Aorta (tissue), 5 donors: ENCODE measurements at places on chromosomes 6 and 20. TPM values are rescaled to one million over a fixed set of nuclear protein-coding genes. Genes with fewer than 3 reads are reported as not detected.

GRCh38 chr20:2533118-2533517 lies 3.3 kb upstream of the TMC2 start:
- no peak overlapping the region for H3K4me3 ChIP-seq
- no peaks in the 10 kb centered on the region for H3K4me1 ChIP-seq
- no peak for DNase-seq
- no peaks in the 10 kb centered on the region for H3K36me3 ChIP-seq

- no peaks in the 10 kb centered on the region for H3K4me1 ChIP-seq
- no peak for DNase-seq
- no peaks in the 10 kb centered on the region for H3K27me3 ChIP-seq
- no peak overlapping the region for H3K4me3 ChIP-seq
These were observed 111.6 kb downstream of the TBC1D32 start for GRCh38 chr6:121222656-121223055.

Gene CCN2
- total RNA-seq: 588 TPM

DNA sequence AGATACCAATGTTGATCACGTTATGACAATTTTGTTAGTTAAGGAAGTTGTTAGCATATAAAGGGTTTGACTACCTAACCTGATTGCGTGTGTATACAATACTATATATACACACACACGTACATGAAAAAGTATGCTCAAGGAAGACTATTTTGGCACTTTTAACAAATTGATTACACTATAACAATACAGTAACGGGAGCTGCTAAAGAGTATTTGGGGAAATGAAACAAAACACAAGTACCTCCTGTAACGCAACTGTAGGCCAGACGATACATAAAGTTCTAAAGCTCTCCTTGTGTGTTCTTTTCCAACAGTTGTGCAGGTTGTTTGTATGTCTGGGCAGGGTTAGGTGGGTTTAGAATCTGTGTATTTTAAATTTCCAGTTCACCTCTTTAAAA lies 98.7 kb downstream of the PLEKHG1 start:
- DNase-seq: no peak
- no peaks in the 10 kb centered on the region for H3K27me3 ChIP-seq
- H3K4me1 ChIP-seq: peaks cover 2% of the 10 kb centered on the region

DNA sequence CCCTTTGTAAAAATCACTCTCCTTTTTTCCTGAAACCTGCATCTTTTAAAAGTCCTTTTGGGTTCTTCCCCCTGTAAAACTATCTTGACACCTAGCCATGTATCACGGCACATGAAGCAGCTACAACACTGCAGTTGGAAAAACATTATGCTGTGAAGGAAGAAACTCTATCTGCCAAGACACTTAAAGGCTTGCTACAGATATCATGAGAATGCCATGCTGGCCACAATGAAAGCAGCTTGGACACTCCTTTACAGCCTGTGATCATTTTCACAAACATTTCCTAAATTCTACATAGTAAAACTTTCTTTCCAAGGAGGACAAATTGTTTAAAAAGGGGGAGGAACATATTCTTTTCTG lies 31.8 kb downstream of the CNKSR3 start:
- peaks cover 8% of the 10 kb centered on the region for H3K4me1 ChIP-seq
- no peak for DNase-seq
- no peaks in the 10 kb centered on the region for H3K27me3 ChIP-seq
- H3K4me3 ChIP-seq: peak overlapping the region; percentile 36
- no peaks in the 10 kb centered on the region for H3K36me3 ChIP-seq

Gene SLC16A10
- 12.2 TPM for total RNA-seq

GRCh38 chr6:36346486-36347273 lies 10.0 kb upstream of the BNIP5 start:
- H3K27ac ChIP-seq: no peak overlapping the region
- no peaks in the 10 kb centered on the region for H3K36me3 ChIP-seq
- H3K4me1 ChIP-seq: no peaks in the 10 kb centered on the region

Gene OPRM1
- not detected for total RNA-seq

GRCh38 chr20:10619427-10619826 lies 54.4 kb downstream of the JAG1 start:
- H3K27me3 ChIP-seq: no peaks in the 10 kb centered on the region
- no peak overlapping the region for H3K27ac ChIP-seq
- H3K36me3 ChIP-seq: no peaks in the 10 kb centered on the region

Gene CNKSR3
- total RNA-seq: 19.3 TPM

Gene B3GAT2
- not detected for total RNA-seq

DNA sequence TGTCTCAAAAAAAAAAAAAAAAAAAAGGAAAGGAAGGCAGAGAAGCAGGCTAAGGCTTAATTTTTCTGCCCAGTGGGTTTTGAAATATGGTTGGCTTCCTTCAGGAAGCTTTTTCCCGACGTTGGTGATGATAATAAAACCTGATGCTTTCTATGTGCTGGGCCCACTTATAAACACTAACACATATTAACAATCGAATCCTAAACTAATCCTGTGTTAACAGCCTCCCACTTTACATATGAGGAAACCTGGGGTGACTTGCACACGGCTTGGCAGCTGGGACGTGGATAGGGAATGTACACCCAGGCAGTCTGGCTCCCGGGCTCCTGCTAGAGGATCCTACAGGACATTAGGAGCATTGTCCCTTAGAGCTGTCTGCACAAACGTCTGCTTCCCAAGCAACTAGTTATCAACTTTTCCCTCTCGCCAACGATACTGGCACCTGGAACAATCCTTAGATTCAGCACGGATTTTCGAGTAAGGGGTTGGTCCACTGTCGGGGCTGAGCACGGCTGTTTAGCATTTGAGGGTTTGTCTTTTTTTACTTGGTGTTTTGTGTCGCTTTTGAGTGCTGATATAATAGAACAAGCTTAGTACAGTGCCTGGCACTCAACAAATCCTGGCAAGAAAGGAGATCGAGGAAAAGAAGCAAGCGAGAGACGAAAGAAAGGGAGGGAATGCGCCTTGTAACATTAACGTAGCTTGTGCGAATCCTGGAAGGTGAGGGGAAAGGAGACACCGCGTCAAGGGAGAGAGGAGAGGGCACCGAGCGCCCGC lies 622 bp upstream of the KIZ start:
- H3K27me3 ChIP-seq: no peaks in the 10 kb centered on the region
- no peak for DNase-seq
- no peaks in the 10 kb centered on the region for H3K36me3 ChIP-seq
- H3K4me1 ChIP-seq: no peaks in the 10 kb centered on the region
- peak overlapping the region; percentile 75 for H3K4me3 ChIP-seq

- H3K27ac ChIP-seq: no peak overlapping the region
- H3K4me3 ChIP-seq: no peak overlapping the region
- peaks cover 1% of the 10 kb centered on the region for H3K27me3 ChIP-seq
These were observed 4.1 kb upstream of the VEGFA start for GRCh38 chr6:43765776-43766499.

Gene PTGIS
- total RNA-seq: 351 TPM

DNA sequence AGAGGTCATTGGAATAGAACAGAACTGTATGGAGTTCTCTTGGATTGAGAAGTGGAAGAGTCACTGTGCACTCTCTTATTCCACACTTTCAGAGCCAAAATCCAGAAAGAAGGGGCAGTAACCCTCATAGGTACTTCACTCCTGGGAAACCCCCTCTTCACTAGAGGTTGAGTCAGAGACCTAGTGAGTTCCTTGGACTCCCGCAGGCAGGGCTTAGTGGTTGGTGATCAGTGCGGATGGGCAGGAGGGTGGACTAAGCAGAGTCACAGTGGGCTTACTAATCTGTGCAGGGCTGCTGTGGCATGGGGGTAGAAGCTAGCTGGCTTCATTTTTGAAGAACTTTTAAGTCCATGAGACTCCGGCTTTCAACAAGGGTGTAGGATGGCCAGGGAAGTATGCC lies 95.0 kb upstream of the MLN start:
- no peak overlapping the region for H3K4me3 ChIP-seq
- DNase-seq: no peak
- no peaks in the 10 kb centered on the region for H3K4me1 ChIP-seq
- H3K27ac ChIP-seq: no peak overlapping the region

Gene GATA5
- total RNA-seq: 1.6 TPM

Gene GSTA3
- not detected for total RNA-seq
